ENCODE measurements at places on chromosomes 11 and 22.
A peak's percentile ranks its signal among the peaks of the same experiment; 100 is the strongest.

DNA sequence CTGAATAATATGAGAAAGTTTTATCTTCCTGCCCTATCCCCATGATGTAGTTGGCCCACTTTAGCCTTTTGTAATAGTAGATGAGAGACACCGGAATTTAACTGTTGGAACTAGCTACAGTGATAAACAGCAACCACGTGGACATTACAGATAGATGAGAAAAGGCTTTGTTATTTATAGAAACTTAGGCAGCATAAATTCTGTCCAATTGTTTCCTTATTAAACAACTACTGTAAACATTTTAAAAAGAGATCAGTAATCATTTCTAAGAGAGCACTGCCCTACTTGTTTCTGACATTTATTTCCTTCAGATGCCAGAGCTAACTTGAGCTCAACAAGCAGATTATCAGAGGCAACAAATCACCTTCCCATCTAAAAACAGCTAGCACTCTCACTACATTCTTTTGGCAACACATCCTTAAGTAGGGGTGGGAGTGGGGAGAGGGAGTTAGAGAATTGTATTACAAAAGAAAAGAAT lies 63.1 kb downstream of the SOX6 start:
- DNase-seq = no peak

DNA sequence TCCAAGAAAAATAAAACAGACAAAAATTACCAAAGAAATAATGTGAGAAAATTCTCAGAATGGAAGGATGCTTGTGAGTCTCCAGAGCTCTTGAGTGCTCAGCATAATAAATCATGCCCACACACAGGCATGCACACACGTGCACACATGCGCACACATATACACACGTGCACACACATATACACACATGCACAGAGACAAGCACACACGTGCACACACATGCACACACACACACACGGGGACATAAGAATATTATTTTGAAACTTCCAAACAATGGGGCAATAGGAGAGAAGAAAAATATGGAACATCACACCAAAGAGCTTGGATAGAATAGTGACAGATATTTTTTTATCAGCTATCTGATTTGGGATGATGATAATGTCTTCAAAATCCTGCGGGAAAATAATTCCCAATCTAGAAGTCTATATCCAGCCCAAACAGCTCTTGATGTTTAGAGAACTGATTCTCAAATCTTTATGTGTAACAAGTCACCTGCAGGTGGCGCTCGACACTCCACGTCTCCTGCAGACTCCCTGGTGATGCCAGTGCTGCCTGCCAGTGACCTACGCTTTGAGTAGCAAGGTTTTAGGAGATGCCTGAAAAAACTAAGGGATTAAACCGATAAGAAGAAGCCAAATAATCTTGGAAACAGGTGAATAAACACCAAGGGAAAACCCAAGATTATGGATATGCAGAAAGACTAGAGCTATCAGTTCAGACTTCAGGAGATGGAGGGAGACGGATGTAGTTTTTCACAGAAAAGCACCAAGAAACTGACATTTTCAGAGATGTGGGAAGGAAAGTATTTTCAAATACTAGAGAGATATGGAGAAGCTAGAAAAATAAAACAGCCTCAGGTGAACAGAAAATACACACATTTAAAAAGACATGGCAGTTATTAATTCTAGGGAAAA lies 743.6 kb downstream of the ETS1 start:
- peak; percentile 57 for DNase-seq

- DNase-seq = no peak
Observed at GRCh38 chr11:34640924-34641275, 20.0 kb downstream of the EHF start.

- no peak for DNase-seq
Observed at GRCh38 chr11:16361108-16361865, 4.9 kb upstream of the SOX6 start.

DNA sequence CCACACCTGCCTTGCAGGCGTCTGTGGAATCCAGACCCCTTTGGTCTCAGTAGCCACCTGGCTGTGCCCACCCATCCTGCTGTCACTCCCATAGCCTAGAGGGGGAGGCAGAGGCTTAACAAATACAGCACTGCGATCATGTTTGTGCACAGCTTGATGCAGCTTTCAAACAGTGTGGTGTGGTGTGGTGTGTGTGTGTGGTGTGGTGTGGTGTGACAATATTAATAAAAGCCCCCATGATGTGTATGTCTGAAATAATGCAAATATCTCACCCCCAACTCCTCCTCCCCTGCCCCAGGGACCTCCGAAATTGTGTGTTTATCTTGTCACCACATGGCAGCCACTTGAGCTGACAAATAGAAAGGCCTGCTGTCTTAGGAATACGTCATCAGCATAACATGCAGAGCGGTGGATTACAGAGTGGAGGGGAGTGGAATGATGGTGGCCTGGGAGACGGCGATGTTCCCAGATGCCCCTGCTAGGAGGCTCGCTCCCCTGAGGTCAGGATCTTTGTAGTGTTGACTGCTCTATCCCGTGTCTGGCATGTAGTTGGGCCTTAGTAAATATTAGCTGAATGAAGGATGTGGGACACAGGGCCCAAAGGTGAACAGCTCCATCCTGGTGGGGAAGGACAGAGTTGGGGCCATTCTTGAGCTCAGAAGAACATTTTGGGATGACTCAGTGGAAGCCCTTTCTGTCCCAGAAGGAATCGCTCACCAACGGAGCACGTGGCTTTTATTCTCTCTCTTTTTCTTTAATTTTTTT lies 2.8 kb downstream of the PDXP start:
- DNase-seq = peak; percentile 63

DNA sequence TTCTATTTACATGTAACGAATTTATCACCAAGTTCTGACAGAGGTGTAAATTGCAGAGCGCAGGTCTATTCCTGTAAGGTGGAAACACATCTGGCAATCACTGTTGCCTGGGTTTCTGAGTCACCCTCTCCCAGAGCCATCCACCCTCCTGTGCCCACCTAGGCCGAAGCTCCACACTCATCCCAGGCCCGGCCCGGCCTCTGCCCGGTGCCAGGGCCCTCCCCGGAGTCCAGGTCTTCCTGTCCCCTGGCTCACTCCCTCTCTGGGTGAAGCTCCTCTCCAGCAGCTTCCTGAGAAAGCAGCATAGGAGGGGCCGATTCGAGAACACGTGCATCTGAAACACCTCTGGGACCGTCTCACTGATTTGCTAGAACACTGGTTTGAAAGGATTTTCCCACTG lies 308.2 kb downstream of the SHANK2 start:
- DNase-seq = no peak

DNA sequence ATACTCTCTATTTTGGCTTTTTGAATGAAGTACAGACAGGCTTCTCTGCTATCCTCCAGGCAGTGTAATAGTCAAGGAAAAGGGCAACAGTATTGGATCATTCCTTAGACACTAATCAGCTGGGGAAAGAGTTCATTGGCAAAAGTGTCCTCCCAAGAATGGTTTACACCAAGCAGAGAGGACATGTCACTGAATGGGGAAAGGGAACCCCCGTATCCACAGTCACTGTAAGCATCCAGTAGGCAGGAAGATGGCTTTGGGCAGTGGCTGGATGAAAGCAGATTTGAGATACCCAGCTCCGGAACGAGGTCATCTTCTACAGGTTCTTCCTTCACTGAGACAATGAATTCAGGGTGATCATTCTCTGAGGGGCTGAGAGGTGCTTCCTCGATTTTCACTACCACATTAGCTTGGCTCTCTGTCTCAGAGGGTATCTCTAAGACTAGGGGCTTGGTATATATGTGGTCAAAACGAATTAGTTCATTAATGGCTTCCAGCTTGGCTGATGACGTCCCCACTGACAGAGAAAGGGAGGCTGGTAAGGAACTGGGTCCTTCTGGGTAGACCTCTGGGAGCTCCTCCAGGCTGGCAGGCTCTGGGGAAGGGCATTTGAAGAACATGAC lies 5.2 kb downstream of the XBP1 start:
- no peak for DNase-seq

- DNase-seq = no peak
Observed at GRCh38 chr22:42630901-42631602, 9.3 kb downstream of the ATP5MGL start.

DNA sequence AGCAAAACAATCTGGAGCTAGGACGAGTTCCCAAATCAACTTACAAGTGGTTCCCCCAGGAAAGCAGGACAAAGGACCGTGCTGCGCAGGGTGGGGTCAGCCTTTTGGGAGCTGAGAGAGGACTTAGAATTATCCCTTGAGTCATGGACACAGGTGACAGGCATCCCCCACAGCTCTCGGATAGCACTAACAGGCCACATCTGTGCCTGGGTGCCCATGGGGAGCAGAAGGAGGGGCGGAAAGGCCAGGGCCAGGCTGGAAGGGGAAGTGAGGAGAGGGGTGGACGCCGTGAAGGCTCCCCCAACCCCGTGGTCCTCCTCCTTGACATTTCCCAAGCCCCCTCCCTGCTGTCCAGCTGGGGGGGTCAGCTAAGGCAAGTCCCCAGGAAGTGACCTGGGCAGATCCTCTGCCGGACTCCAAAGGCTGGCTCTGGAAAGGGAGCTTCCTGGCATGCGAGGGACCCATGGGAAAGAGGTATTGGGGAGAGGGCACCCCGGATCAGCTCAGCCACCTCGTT lies 31.6 kb upstream of the A4GALT start:
- DNase-seq = no peak

DNA sequence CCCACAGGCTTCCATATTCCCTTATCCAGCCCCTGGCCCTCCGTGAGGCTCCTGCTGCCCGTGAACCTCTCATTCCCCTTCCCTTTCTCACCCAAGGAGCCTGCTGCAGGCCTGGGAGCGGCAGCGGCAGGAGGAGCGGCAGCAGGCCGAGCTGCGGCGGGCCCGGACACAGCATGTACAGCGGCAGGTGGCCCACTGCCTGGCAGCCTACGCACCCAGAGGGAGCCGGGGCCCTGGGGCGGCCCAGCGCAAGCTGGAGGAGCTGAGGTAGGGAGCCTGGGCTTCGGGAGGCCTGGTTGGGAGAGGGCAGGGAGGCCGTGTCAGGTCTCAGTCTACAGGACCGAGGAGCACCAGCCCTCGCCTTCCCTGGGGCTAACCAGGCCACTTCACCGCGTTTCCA lies 8.1 kb upstream of the SART1 start:
- no peak for DNase-seq

DNA sequence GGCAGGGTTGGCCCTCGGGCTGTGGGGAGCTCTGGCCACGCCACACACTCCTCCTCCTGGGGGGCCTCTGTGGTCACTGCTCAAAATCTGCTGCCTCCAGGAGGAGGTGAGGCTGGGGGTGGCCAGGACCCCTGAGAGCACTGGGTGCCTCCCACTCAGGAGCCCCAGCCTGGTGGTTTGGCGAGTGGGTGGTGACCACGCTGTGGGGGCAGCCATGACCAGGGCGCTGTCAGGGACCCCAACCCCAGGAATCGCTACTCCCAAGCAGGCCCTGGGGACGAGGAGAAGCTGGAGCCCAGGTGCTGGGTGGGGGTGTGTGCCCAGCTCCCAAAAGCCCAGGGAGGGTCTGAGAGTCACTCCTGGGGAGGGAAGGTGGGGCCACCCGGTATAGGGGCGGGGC lies 30.1 kb downstream of the TSPAN4 start:
- DNase-seq = no peak

- DNase-seq = no peak
Observed at GRCh38 chr11:68661014-68661413, 23.3 kb upstream of the GAL start.

DNA sequence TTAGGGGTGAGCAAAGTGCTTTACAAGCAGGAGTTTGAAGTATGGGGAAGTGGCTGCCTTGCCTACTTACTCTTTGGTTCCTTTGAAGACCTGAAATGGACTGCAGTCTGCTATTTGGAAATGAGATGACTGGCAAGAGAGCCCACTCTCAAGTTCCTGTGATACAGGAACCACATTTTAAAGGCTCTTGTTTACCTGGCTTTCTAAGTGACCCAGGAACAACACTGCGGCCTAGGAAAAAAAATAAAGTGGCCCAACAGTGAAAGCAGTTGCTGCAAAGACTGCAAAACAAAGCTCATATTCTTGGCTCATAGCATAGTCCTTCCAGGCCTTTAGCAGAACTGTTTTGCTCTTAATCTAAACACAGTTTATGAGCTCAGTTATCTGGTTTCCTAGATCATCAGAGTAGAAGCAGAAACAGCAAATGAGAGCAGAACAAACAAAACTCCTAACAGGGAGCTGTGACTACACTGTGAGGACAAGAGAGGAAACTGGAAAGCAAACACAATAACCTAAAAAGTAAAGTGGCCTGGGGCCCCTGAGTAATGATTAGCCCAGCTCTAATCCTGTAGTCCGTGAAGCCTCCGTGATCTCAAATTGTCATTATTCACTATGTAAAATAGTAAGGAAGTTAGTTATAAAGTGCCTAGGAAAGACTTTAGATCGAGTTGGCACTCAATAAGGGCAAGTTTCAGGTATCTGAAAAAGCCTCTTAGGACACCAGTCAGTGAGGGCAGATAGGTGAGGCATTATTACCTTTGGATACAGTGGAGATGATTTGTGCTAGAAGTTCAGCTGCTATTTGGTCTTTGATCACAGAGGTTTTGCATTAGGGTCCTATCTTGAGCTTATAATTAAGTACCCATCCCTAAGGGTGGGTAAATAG lies 11.5 kb downstream of the CCDC117 start:
- DNase-seq = no peak

DNA sequence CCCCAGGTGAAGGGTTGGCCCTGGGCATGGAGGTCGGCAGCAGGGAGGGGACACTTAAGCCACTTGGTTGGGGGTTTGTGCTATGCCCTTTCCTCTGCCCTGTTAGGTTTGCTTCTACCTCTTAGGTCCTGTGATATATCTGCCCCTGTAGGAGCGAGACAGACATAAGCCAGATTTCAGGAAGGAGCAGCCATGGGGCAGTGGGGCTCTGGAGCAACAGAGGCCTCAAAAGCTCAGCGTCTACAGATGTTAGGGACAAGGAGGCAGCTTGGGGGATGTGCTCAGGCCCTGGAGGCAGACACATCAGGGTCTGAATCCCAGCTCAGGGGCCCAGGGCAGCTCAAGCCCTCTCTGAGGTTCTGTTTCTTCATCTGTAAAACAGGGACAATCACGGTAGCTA lies 27.2 kb upstream of the KCNQ1OT1 start:
- no peak for DNase-seq

GRCh38 chr22:26364066-26365015 lies 64.7 kb upstream of the ASPHD2 start:
- DNase-seq = peak; percentile 65

GRCh38 chr11:95544095-95544856 lies 245.3 kb downstream of the FAM76B start:
- no peak for DNase-seq

DNA sequence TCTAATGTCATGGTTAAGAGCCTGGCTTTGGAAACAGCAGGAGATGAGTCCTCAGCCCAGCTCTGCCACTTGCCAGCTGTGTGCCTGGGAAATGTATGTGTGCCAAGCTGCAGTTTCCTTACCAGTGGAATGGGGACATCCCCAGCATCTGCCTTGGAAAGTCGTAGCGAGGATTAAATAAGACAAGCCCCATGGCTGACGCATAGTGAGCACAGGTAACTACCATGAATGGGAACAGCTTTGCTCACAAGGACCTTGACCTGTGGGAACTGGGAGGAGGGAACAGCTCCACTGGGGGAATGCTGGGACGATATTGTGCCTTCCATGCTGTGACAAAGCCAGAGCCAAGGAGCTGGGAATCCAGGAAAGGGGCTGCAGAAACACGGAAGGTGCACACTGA lies 2.6 kb upstream of the DSCAML1 start:
- DNase-seq = no peak

GRCh38 chr22:49855251-49855911 lies 1.7 kb downstream of the ZBED4 start:
- DNase-seq = no peak

All from right forelimb (tissue), 1 donor.